ENCODE measurements at places on chromosomes 16 and 17.

- no peak for DNase-seq
Measured at GRCh38 chr17:51604299-51605020, 344.1 kb downstream of the UTP18 start.

DNA sequence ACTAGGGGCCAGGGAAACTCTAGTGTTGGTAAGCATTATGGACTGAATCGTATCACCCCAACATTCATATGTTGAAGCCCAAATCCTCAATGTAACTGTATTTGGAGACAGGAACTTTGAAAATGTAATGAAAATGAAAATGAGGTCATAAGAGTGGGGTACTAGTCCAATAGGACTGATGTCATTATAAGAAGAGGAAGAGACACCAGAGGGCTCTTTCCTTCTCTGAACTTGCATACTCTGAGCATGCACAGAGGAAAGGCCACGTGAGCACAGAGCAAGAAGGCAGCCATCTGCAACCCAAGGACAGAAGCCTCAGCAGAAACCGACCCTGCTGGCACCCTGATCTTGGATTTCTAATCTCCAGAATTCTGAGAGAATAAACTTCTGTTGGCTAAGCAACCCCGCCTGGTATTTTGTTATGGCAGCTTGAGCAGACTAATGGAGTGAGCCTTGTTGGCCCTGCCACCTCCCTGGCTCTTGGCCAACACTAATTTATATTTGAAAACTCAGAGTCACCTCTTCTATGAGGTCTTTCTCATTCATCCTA is 273.4 kb downstream of the NTN1 start:
- no peak for DNase-seq

- DNase-seq = no peak
Measured at GRCh38 chr16:14121142-14121541, 50.0 kb downstream of the MRTFB start.

- peak; percentile 42 for DNase-seq
Measured at GRCh38 chr16:87919681-87919994, 16.7 kb downstream of the CA5A start.

DNA sequence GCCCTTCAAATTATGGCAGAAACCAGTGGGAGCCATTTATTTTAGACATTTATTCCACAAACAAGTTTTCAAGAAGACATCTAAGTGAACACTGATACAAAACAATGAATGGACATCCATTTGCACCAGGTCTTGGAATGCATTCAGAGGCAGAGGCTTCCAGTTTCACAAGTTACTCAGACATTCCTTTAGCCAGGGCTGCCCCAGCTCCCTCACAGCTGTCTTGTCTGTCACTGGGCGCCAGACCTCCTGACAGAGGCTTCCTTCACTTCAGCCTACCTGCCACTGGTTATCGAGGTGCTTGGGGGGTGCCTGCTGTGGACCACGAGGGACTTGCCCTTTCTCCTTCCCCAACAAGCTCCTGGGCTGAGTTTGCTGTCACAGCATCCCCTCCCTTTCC is 19.2 kb downstream of the AQP8 start:
- no peak for DNase-seq

GRCh38 chr16:14428043-14428442 is 202.0 kb downstream of the PARN start:
- no peak for DNase-seq

GRCh38 chr16:29694384-29695195 is 15.6 kb downstream of the QPRT start:
- no peak for DNase-seq

DNA sequence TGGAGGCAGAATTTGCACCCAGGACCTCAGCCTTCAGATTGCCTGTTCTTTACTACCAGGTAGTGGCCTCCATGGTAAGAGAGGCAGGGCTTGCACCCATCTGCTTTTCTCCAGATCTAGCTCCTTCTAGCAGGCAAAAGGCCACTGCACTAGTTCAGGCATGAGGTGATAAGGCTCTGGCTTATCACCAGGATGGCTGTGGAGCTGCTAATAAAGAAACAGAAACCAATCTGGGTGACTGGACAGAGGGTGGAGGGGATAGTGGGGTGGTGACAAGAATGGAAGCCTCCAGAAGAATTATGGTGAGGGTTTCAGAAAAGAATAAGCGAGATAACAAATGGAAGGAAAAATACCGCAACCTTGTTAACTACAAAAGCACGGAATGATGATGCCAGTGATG is 15.5 kb upstream of the SUPT4H1 start:
- no peak for DNase-seq

- peak; percentile 60 for DNase-seq
Measured at GRCh38 chr16:8673611-8674412, 605 bp upstream of the ABAT start.

GRCh38 chr17:58403311-58403710 is 14.0 kb downstream of the RNF43 start:
- DNase-seq = peak; percentile 49

GRCh38 chr16:84967828-84968227 is 43.5 kb downstream of the ZDHHC7 start:
- no peak for DNase-seq

DNA sequence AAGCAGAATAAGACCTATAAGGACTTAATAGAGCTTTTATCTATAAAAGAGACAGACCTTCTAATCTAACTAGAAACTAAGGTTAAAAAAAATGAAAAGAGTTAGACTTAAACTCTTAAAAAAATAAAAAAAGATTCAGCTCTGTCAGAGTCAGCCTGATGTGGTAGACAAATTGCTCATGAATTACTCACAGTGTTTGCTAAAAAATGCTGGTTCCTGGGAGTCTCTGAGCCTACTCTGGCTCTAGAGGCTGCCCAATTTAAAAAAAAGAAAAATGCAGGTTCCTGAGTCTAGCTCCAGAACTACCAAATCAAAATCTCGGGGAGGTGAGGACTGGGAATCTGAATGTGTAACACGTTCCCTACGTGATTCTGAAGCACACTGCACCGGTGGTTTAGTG is 18.1 kb downstream of the SOST start:
- DNase-seq = no peak

- DNase-seq = no peak
Measured at GRCh38 chr17:6505425-6506142, 50.8 kb downstream of the PITPNM3 start.

DNA sequence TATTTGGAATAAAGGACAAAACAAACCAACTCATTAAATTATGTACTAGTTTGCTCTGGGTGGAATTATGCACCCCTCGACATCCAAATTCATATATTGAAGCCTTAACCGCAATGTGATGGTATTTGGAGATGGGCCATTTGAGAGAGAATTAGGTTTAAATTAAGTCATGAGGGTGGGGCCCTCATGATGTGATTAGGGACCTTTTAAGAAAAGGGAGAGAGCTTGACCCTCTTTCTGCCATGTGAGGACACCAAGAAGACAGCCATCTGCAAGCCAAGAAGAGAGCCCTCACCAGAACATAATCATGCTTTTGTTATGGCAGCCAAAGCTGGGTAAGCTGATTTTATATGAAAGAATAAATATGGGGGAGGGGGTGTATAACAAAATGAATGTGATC is 2.0 kb downstream of the C16orf87 start:
- DNase-seq = no peak

GRCh38 chr16:50735629-50736122 is 6.2 kb upstream of the CYLD start:
- DNase-seq = no peak

DNA sequence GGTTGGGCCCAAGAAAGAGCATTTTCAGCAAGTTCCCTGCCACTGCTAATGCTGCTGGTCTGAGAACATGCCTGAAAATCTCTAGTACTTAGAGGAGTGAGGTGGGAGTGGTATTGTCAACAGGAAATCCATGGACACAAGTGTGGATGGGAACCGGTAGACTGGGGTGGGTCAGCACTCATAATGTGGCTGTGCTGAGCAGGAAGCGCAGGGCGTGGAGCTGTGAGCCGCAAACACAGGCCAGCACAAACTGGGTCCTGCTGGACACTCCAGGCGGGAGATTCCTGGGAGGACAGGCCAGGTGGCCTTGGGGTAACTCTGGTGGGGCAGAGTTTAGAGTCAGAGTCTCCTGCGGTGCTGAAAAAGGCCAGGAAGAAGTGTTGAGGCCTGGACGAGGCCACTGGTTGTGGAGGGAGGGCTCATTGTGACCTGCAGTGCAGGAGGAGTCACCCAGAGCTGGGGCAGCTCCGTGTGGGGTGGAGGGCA is 62.6 kb downstream of the BANP start:
- no peak for DNase-seq

DNA sequence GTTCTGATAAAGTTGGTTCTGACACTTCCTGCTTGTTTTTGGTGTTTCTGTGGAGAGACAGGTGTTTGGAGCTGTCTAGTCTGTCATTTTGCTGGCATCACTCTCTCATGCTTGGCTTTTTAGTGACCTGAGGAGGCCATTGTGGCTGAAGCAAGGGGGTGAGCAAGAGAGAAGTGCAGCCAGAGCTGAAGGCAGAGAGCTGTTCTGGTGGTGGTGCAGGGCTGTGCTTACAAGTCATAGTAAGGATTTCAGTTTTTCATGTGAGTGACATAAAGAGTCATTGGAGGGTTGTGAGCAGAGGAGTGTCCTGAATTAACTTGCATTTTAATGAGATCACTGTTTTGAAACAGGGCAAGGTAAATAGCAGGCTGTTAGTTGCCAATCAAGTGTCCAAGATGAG is 97.5 kb downstream of the CHD9 start:
- DNase-seq = no peak

- DNase-seq = no peak
Measured at GRCh38 chr17:32854832-32855389, 22.0 kb downstream of the MYO1D start.

- DNase-seq = no peak
Measured at GRCh38 chr17:50868602-50869001, 2.4 kb upstream of the TOB1 start.

DNA sequence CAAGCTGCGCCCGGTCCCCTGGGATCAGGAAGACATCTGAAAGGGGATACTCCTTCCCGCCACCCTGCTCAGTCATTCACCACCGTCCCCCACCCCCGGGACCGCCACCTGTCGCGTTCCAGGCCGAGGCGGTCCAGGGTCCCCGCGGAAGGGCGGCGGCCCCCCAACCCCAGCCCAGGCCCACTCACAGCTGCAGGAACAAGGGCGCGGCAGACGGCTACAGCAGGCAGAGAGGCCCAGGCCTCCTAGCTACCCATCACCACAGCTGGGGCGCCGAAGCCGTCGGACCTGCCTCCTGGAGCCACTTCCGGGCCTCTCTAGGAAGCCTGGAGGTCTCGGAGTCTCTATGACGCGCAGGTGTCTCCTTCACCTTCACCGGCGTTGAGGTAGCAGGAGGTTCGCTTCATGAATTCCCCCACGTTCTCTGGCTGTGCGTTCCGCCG is at the start of gene SDR42E1:
Gene SDR42E1 (minus strand): TSS at position 272 of the 443 bp plus-strand sequence. CDS start 10,612 bp downstream, outside the sequence.
- no peak for DNase-seq

- DNase-seq = peak; percentile 43
Measured at GRCh38 chr17:55641676-55642081, 81.0 kb downstream of the TMEM100 start.

DNA sequence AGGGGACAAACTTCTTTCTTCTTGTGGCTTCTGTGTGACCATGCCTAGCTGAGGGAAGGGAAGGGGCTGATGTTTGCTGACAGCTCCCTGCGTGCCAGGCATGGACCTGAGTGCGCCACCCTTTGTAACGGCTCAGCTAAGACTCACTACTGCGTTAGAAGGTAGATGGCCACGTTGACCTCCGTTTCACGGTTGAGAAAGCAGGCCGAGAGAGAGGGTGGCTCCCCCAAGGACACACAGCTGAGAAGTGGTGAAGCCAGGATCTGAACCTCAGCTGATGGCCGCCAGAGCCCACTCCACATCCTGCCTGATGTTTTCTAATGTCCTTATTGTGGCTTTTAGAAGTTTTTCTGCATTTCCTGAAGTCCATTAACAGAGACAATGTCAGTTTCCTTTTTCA is 45.1 kb downstream of the RGS9 start:
- no peak for DNase-seq

GRCh38 chr17:1907909-1908698 is 78.3 kb downstream of the RPA1 start:
- peak; percentile 92 for DNase-seq

DNA sequence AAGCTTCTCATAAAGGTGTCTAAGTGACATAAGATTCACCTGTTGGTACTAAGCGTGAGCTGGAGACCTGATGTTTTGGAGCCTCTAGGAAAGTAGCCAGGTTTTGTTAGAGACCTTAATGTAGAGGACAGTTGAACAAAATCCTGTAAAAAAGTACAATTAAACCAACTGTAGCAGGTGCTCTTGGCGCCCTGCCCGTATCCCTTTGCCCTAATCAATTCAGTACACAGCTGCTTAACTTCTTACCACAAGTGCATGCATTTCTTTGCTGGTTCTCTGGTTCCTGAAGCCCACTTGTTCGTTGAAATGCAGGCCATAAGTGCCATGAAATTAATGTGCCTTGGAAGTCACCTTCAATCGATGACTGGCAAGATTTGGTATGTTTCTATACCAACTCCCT is 24.4 kb downstream of the GLP2R start:
- no peak for DNase-seq

- peak; percentile 60 for DNase-seq
Measured at GRCh38 chr17:42163113-42163512, 8.3 kb upstream of the RAB5C start.

Data from neural progenitor cell (in vitro differentiated cells).